Activated T-cell treated with anti-CD3 and anti-CD28 coated beads, Interleukin-2, amount 50 U/mL, for 1 hour (primary cell): ENCODE measurements at places on chromosomes 6 and 20.

DNA sequence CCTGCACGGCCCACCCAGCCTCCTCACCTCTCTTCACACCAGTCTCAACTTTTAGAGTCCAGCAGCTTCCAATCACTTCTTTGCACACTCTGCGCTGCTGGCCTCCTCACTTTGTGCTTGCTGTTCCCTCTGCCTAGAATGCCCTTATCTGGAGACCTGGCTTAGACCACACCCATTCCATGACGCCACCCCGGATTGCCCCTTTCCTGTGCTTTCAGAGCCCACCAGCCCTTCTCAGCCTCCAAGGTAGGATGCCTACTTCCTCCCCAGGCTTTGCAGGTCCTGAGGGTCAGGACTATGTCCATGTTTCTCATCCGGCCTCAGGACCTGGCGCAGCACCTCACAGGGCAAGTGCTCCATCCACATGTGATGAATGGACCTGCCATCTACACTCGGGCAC lies 27.0 kb upstream of the AVP start:
- DNase-seq: no peak

- DNase-seq: no peak
These were observed 451.0 kb upstream of the MARCKS start for GRCh38 chr6:113406048-113406695.

- no peak for DNase-seq
These were observed 72.7 kb downstream of the METTL24 start for GRCh38 chr6:110285306-110286060.

DNA sequence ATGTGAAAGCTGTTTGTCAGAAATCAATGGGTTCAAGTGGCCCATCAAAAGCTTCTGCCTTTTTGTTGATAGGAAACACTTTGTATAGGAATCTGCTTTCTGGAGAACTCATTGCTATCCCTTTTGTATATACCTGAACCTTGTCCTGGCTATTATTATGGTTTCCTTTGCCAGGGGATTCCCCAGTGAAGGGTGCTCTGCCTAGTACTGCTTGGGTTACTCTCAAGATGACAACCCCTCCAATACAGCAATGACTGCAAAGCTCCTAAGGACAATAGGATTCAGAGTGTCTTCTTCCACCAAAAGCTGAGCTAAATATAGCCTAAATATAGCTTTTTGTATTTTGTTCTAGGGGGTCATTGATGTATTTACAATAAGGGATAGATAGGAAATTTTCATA lies 54.0 kb upstream of the PTPRK start:
- no peak for DNase-seq

DNA sequence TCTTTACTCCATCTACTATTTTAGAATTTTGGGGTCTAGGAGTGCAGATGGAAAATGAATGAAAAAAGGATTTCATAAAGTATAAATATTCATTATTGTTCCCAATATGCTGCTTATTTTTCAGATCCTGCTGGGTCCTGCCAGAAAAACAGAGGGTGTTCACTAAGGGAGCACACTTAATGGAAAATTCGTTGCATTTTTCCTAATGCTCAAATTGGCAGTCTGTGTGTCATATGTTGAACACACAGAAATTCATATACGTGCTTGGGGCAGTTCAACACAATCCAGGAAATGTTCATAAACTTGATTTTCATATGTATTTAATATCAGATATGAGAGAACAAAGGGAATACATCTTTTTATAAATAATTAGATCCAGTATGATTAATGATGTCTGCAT lies 1019.4 kb downstream of the EPHA7 start:
- DNase-seq: no peak

GRCh38 chr20:34368547-34368946 lies 5.5 kb downstream of the ITCH start:
- DNase-seq: no peak

- peak; percentile 37 for DNase-seq
These were observed 96.4 kb upstream of the DUSP22 start for GRCh38 chr6:195861-196360.

- DNase-seq: no peak
These were observed 178.9 kb downstream of the UST start for GRCh38 chr6:148925701-148926100.

GRCh38 chr20:63103402-63104311 lies 96.9 kb upstream of the BHLHE23 start:
- DNase-seq: no peak

DNA sequence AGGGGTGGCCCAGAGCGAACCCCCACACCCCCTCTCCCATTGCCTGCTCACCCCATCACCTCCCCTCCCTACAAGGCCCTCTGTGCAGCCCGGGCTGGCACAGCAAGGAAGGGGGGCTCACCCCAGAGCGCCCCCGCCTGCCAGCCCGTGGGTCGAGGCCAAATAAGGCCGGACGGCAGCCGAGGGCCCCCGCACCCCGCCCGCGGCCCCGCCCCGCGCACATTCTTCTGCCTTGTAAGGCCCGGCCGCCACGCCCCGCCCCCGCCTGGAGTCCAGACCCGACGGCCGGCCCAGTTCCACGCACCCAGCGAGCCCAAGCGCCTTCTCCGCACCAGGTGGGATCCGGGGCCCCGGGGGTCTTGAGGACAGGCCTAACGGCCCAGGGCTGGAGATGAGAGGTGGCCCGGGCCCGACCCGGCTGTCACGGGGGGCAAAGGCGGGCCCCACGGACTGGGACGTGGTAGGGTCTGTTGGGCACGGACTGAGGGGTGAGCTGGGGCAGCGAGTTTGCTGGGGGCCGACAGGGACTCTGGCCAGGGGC lies at the start of gene MYL9:
Gene MYL9 (plus strand): TSS at position 293 of the 541 bp plus-strand sequence. CDS start 3,366 bp downstream, outside the sequence.
- no peak for DNase-seq

- DNase-seq: no peak
These were observed 15.0 kb downstream of the ALDH8A1 start for GRCh38 chr6:134934793-134935485.

DNA sequence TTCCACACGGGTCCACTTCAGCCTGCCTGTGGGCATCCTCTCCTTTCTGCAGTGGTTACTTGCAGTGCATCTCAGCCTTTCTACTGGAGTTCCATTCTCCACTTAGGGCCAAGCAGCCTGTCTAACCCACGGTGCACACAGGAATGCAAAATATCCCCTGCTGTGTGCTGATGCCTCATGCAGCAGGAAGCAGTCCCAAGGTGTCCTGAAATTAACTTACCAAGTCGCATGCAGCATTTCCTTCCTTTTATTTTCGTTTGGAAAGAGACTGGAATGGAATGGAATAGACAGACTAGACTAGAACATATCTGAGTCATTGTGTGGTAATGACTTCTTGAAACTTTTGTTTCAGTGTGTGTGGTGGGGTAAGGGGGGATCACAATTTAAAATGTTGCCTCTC lies 25.9 kb upstream of the FOXQ1 start:
- no peak for DNase-seq

- DNase-seq: no peak
These were observed 327.3 kb upstream of the NOX3 start for GRCh38 chr6:155782739-155783459.

GRCh38 chr6:48141975-48142374 lies 31.0 kb upstream of the PTCHD4 start:
- DNase-seq: no peak

DNA sequence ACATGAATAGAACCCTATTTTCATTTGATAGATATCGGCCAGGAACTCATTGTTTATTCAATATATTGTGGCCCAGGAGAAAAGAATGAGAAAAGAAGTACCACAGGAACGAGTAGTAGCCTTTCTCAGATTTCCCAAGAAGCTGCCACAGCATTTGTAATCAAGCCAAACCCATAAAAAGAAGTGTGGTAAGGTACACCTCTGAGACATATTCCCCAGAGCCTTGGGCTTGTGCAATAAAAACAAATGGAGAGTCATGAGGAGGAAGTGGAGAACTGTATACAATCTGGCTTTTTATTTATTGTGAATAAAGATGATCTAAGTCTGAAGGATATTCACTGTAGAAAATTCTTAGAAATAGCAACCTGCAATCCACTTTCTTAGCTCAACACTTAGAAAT lies 36.7 kb downstream of the KIF6 start:
- DNase-seq: no peak

- DNase-seq: no peak
These were observed 94.0 kb upstream of the SPTLC3 start for GRCh38 chr20:12914804-12915203.

DNA sequence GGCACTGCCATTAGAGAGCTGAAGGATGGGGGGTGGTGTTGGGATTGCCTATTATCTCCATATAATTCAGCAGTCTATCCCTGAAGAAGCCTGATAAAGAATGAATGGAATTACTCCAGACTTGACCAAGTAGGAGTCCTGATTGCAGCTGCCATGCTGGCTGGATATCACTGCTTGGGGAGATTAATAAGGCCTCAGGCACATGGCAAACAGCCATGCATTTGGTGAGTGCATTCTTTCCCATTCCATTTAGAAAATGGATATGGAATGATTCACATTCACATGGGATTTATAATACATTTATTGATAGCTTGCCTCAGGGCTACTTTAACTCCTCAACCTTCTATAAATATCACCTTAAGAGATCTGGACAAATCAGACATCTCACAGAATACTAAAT lies 49.6 kb upstream of the HLA-A start:
- no peak for DNase-seq

- no peak for DNase-seq
These were observed 489 bp downstream of the TBX18 start for GRCh38 chr6:84763886-84764331.

DNA sequence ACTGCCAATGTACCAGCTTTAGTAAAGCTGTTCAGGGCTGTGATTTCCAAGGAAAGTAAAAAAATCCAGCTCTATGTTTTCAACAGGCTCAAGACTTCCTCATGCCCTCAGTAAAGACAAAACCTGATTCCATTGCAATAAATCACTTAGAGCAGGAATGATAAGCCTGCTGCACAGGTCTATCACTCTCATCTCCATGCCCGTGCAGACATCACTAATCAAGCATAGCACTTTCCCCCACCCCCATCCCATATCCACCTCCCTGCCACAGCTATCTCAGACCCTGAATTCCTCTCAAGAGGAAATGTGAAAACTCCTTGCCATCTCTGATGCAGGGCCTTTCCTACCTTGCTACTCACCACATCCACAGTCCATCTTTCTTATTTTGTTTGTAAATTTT lies 554.9 kb downstream of the MAFB start:
- DNase-seq: no peak

DNA sequence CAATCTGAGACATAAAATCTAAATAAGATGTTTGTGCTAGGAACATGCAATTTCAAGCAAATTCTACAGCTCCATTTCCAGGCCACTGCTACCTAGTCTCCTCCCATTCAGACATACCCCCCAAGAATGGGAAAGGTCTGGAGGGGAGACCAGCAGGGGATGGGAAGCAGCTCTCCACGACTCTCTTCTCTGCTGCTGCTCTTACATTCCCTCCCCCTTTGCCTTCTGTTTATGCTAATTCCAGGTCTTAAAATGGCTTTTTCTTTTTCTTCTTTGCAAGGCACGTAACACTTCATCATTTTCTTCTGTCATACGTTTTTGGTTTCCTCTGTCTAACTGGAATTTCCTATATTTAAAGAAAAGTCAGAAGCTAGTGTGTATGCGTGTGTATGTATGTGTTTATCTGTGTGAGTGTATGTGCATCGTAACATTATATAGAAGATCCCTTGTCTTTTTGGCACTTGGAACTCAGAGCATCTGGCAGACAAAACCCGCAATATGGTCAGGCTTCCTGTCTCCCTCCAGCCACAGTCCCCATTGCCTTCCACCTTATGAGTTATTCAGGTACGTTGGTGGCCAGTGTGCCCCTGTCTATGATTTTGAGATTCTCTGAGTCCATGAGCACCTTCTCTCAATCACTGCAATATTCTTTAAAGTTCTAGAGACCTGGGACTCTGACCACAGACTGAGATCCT lies 493.7 kb downstream of the BTBD3 start:
- no peak for DNase-seq

GRCh38 chr6:4781967-4782575 lies 5.9 kb downstream of the CDYL start:
- DNase-seq: no peak

- no peak for DNase-seq
These were observed 1.1 kb downstream of the GJA10 start for GRCh38 chr6:89895276-89895874.

- no peak for DNase-seq
These were observed 339.2 kb upstream of the JARID2 start for GRCh38 chr6:14906621-14907020.

GRCh38 chr20:50182346-50182745 lies 8.3 kb upstream of the CEBPB start:
- no peak for DNase-seq

DNA sequence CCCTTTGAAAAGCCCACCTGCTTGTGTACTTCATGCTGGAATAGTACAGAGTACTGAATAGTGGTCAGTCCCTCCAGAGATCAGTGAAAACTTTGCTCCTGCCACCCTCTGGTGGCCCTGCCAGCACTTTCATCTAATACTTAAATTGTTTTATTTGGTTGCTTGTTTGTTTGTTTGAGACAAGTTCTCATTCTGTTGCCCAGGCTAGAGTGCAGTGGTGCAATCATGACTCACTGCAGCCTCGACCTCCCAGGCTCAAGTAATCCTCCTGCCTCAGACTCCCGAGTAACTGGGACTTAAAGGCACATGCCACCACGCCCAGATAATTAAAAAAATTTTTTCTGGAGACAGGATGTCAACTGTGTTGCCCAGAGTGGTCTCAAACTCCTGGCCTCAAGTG lies 9.1 kb downstream of the FAM83D start:
- no peak for DNase-seq

DNA sequence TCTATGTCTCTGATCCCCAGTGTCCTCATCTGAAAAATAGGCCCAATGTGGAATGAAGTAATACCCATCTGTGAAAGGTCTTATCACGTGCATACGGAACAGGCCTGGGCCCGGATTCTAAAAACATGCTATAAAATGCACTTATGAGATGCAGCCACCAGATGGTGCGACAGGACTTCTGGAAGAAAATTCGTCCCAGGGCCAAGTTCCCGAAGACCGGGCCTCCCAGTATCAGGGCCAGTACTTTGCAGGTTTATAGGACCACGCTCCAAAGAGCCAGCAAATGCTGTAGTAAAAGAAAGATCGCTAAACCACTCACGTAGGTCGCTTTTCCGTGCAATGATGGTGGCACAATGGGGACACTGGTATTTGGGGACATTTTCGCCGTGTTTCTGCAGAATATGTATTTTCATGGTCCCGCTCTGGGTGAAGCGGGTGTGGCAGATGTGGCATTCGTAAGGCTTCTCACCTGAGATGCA lies 10.6 kb downstream of the CTCFL start:
- DNase-seq: peak; percentile 30

GRCh38 chr20:47663354-47664067 lies 121.8 kb downstream of the SULF2 start:
- peak; percentile 76 for DNase-seq

DNA sequence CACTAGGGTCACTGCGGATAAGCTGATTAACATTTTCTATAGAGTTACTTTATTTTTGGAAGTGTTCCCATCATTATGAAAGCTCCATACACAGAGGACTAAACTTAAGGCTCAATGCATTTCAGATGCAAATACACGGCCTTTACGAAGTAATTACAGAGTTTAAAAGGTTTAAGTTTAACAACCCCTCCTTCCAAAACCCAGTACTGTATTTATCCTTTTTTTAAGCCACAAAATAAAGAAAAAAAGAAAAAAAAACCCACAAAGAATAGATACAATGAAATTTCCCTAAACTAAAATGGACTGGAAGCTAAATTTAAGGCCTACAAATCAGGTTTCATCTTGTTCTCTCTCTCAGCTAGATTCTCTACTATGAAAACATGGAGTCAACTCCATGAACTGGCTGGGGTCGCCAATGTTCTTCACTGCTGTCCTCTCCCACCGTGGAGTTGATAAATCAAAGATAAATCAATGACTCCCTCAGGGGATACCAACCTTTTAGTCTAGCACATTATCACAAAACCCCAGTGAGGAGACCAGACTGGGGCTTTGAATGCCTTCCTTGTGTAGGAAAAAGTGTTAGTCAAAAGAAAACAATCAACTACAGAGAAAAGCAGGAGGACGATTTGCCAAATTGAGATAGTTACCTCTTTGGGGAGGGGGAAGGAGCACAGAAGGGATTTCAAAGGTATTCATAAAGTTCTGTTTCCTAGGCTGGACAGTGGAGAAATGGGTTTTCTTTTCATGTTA lies 52.5 kb downstream of the TNFRSF21 start:
- DNase-seq: no peak
